ENCODE measurements at places on chromosomes 5 and 9.
A peak's percentile ranks its signal among the peaks of the same experiment; 100 is the strongest.

DNA sequence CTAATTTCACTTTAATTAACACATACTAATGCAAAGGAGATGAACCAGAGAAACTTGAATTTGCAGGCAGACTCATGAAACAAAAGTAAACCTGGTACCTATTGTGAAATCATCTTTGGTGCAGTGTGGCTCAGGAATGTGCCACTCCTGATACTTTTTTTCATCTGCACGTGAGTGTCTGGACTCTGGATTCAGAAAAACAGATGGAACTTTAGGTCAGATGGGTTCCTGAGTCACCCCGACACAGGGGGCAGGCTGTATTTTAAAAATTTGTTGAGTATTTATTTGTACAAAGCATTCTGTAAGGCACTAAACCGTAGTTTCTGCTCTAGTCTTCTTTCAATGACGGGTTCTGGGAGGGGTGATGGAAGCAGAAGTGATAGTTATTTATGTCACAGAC, 52.2 kb upstream of the TUT7 start:
- peak; percentile 19 for DNase-seq

- no peak for DNase-seq
These were observed 29.9 kb downstream of the SPACA9 start for GRCh38 chr9:132908635-132909034.

- DNase-seq, result no peak
These were observed 35.1 kb downstream of the CEMIP2 start for GRCh38 chr9:71733176-71733575.

DNA sequence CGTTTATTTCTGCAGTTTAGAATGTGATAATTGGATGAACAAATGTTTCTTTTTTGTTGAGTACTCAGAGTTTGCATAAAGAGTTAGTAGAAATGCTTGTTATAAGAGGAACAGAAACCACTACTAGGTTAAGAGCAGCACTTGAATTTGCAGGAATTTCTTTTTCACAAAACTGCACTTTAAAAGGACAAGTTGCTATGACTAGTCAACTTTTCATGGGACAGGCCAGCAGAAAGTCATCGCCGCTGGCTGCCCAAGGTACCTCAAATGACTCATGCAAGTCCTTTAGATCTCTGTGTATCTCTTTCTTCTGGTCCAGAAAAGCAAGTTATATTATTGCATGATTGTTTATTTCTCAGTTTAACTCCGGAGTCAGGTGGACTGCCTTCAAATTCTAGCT, 97.3 kb upstream of the HMHB1 start:
- DNase-seq, result no peak

DNA sequence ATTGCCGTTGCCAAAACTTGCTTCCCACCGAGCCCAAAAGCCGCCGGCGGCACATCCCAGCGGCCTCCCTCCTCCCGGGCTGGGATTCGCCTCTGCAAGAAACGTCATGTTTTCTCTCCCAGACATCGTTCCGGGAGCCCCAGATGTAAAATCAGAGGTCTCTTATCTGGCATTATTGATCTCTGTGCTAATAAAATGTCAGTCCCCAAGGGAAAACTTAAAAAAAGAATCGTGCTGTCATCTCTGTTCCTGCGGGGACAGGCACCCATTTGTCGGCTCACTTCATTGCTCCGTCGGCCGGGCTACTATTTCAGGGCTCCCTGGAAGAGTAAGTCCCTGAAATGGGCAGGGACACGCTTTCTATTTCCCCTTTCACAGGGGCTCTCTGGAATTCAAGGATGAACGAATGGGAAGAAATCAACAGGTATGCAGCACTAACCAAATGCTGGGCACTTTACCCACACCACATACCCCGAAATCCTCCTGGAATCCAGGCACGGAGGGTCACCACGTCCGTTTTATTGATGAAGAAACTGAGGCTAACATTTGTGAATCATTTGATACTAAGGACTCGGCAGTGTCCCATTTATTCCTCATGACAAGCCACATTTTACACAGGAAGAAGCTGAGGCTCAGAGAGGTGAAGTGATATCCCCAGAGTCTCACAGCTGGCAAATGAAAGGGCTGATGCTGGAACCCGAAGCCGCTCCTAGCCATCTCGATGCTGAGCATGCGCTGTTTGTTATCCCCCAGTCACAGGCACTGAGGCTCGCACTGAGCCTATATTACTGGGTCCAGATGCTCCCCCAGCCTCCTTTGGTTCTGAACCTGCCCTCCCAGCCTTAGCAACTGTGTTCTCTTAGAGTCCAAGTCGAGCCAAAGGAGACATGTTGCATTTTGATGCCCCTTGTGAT, 35.7 kb upstream of the MSX2 start:
- no peak for DNase-seq

DNA sequence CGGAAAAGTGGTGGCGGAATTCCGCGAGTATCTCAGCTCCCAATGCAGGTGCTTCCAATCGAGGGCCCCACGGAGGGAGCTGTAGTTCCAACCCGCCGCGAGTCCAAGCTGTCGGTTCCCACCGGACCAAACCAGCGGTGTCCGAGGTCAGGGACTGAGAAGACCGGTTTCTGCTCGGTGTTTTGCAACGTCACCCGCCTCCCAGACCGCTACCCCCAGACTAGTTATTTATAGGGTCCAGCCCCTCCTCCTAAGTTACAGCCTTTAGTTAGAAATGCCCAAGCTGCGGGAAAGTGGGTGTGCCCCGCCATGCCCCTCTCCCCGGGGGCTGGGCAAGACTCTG, 677 bp upstream of the MYORG start:
- no peak for DNase-seq

DNA sequence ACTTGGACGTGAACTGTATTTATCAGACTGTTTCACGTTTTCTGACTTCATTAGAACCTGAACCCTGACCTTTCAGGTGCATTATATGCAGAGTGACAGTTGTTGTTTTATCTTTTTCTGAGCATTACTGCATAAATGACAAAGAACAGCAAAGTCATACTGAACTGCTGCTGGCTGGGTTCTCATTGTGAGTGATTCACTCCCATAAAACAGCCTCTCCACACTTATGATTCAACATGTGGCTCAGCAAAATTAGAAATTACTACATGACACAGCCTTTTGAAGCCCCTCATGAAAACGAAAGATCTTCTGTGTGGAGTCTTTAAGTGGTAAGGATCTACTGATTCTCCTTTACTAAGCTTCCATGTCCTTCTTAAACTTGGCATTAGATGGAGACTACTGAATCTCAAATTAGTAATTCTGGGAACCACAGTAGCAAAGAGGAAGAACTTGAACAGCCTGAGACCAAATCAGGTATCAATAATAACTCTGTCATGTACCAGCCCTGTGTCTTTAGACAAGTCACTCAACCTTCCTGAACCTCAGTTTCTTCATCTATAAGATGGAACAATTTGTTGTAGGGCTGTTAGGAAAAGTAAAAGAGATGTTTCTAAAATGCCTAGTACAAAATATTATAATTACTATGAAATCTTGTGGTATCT, 172.3 kb upstream of the GNA14 start:
- peak; percentile 89 for DNase-seq

- DNase-seq, result no peak
These were observed 52.4 kb downstream of the MEF2C start for GRCh38 chr5:88830567-88830966.

- DNase-seq, result no peak
These were observed 23.3 kb downstream of the PITX1 start for GRCh38 chr5:135010502-135011354.

DNA sequence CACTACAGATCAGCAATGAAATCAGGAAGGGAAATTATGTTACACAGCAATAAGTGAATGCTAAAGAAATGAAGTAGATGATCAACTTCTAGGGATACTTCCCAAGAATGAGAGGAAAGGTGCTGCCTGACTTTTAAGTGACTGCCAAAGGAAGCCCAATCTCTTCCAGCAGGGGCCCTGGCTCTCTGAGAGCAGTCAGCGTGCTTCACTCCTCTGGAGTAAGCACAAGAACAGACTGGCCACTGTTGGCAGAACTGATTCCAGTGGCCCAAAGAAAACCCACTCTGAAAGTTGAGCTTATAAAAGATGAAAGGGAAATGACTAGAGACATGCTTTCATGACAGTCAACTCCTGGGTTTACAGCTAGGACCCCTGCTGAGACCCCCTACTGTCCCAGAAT, 41.8 kb downstream of the MTMR12 start:
- DNase-seq, result no peak
